Smooth muscle cell of the brain vasculature (primary cell): ENCODE measurements at places on chromosomes 5 and 9.

DNA sequence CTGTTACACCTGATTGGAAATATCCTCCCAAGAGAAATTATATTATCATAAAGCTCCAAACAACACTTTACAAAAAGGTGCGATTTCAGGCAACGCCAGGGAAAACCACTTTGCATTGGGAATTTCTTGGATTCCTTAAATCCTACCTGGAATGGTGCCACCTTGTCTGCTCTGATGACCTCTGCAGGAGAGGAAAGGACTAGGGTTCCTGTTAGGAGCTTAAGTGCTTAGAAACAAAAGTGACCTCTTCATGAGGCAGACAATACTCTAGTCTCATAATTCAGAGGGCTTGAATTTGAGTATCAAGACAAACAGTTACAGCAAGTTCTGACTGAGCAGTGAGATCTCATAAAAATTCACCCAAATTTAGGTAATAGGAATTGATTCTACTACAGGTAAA is 33.9 kb upstream of the GLIS3 start:
- no peak for DNase-seq

- no peak for DNase-seq
Measured at GRCh38 chr9:129283291-129283691, 105.2 kb upstream of the IER5L start.

- DNase-seq, result no peak
Measured at GRCh38 chr9:111078391-111079038, 40.2 kb upstream of the LPAR1 start.

DNA sequence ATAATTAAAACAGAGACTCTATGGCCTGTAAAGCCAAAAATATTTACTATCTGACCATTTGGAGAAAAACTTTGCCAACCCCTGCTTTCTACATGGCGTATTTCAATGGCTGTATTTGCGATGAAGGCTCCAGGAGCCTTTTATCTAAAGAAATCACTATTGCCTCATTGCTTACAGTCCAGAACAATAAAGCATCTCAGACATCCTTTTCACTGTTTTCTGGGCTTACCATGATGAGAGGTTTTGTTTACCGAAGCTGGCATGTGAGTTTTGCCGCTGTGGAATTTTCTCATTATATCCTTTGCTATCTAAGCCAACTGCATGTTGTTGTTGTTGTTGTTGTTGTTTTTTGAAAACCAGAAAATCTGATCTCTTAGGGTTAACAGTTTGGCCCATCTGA is 13.9 kb downstream of the PALM2AKAP2 start:
- no peak for DNase-seq

DNA sequence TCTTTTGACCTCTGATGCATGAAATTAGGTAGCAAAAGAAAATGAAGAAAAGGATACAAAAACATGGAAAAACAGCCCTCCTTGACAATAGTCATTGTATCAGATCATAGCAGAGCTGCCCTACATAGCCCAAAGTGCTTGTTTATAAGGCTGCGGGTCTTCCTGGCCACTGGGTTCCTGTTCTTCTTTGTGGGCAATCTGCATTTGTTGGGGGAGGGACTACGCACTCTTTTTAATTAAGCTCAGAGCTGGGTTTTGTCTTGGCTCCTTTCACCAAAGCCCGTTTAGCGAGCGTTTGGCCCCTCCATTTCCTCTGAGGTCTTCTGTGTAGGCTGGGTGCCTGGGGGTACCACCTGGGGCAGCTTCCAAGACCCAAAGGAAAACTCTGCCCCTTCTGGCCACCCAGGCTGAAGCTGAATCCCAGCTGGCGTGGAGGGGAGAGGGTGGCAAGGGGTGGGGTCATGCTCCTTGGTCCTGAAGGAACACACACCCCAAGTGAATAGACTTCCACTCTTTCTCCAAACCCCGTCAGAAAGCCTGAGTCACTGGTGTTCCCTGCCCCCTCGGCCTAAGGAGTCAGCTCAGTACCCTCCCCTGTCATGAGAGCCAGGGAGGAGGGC is 6.5 kb upstream of the PAX5 start:
- no peak for DNase-seq

- DNase-seq, result no peak
Measured at GRCh38 chr5:14299666-14300065, 156.5 kb downstream of the TRIO start.

DNA sequence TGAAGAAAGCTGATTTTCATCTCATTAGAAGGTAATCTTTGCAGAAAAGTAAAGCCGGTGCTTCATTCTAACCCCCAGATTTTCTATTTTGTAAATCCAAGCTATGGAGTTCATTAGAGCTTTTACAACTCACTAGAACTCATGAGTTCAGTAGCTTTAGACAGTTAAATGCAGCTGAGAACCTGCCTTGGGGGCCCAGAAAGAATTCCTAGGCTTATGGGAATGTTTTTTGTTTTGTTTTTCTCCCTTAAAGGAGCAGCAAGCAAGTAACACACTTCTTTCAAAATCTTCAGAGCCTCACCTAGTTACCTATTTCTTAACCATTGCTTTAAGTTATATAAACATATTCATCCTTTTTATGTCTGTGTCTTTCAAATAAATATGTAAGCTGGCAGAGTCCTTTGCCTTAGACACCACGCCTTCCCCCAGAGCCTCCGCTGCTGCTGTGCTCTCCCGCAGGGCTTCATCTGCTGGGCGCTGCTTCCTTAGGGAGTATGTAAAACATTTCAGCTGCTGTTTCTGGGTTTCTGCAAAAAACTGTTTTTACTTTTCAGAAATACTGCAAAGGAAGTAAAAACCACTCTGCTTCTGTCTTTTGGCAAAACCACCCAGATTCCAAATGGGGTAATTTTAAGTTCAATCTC is 132.9 kb downstream of the CDC42SE2 start:
- DNase-seq, result no peak

GRCh38 chr5:158737536-158738027 is 362.1 kb downstream of the EBF1 start:
- no peak for DNase-seq

DNA sequence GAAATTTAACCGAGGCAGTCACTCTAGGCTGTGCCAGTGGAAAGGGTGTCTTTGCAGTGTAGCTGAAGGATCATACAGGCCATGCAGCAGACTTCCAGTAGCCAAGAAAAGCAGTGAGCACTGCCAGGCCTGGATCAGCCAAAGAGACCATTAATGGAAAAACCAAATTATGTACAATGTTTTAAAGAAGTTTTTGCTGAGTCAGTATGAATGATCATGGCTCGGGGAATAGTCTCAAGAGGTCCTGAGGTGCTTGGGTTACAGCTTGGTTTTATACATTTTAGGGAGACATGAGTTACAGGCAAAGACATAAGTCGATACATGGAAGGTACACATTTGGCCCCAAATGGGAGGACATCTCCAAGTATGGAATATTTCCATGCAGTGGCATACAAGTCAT is 141.3 kb downstream of the YTHDC2 start:
- no peak for DNase-seq

- DNase-seq, result no peak
Measured at GRCh38 chr5:146765089-146765832, 113.3 kb downstream of the PPP2R2B start.

GRCh38 chr9:114031948-114032840 is 45.9 kb downstream of the AMBP start:
- no peak for DNase-seq

- peak; percentile 36 for DNase-seq
Measured at GRCh38 chr5:160438316-160439204, 16.9 kb downstream of the PTTG1 start.
